ENCODE measurements at places on chromosomes 5 and 9. TPM values are rescaled to one million over a fixed set of nuclear protein-coding genes. Genes with fewer than 3 reads are reported as not detected.

SNX2 gene
- 37.0 TPM for total RNA-seq

- DNase-seq, result no peak
These were observed 221.7 kb downstream of the FSTL4 start for GRCh38 chr5:133390416-133391353.

- DNase-seq, result no peak
These were observed 32.1 kb downstream of the KCTD16 start for GRCh38 chr5:144202726-144203125.

DNA sequence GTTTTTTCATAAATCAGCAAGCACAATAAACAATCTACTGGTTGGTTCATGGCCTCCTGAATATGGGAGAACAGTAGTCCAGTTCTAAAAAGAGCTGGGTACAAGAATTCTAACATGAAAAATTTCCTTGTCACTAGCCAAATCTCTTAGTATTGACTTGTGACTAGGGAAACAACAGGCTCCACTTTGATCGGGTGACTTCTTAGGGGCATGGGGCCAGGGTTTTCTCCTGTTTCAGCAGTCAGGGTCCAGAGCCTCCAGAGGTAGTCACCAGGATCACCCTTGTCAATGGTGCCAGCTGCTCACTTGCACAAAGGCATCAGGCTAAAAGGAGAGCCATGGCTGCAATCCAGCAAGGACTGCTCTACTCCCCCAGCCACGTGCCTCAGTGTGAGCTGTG lies 38.1 kb downstream of the LPAR1 start:
- no peak for DNase-seq

STPG3 gene
- total RNA-seq, result 0.58 TPM

DNA sequence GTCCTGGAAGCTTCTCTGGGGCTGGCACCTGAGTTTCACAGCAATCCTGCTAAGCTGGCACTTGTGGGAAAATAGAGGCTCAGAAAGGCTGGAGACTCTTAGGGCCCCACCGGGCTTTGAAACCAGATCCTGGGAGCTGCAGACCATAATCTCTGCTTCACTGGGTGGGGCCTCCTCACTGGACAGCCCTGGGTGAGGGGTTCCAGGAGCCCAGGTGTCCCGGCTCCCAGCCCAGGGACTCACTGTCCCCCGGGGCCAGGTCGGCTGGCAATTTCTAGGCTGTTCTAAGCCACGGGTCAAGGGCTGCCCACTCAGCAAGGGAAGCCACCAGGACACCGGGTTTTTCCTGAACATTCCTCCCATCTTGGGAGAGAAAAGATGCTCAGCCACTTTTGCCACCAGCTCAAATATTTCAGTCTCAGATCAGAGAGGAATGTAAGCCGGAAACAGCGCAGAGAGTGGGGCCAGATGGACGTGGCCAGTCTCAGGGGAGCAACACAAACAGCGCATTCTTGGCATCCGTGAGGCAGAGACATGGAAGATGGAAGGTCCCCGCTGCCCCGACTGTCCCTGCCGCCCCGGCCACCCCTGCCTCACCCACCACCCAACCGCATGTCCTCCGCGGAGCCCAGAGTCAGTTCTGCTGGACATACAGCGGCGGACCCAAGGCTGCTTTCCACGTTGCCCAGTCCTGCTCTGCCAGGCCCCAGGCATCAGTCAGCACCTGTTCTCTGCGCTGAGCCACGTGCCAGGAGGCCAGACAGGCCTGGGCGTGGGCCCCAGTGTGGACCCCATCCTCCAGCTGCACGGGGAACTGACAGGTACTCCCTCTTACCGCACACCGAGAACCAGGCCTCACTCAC lies 72.6 kb downstream of the VAV2 start:
- DNase-seq, result peak; percentile 33

GRCh38 chr5:33267801-33268200 lies 173.0 kb upstream of the TARS1 start:
- DNase-seq, result no peak

Data from left ventricle myocardium inferior (tissue), 1 donor.